ENCODE measurements at places on chromosomes 5 and 9. TPM values are rescaled to one million over a fixed set of nuclear protein-coding genes. Genes with fewer than 3 reads are reported as not detected.

The FBP2 gene
- total RNA-seq, result not detected

The LCN15 gene
- not detected for total RNA-seq

The HTR4 gene
- 1.2 TPM for total RNA-seq

The SLC35D2 gene
- total RNA-seq, result 2.9 TPM

The GABBR2 gene
- total RNA-seq, result 39.9 TPM

The SOHLH1 gene
- not detected for total RNA-seq

The GBGT1 gene
- total RNA-seq, result 2.0 TPM

The CARD19 gene
- total RNA-seq, result 14.3 TPM

The TLX3 gene
- total RNA-seq, result not detected

The MAMDC4 gene
- total RNA-seq, result 4.1 TPM

The ACTBL2 gene
- total RNA-seq, result not detected

The FCN2 gene
- total RNA-seq, result not detected

The FGF10 gene
- total RNA-seq, result 2.4 TPM

The HRH2 gene
- 3.3 TPM for total RNA-seq

The SUB1 gene
- 383 TPM for total RNA-seq

The EGFLAM gene
- 2.9 TPM for total RNA-seq

The SPATA31A5 gene
- not detected for total RNA-seq

The SEC24A gene
- total RNA-seq, result 17.9 TPM

The NR2F1 gene
- 53.8 TPM for total RNA-seq

The XRCC4 gene
- 9.4 TPM for total RNA-seq

The NOXA1 gene
- total RNA-seq, result 1.2 TPM
